ENCODE measurements at places on chromosomes 2 and 18. TPM values are rescaled to one million over a fixed set of nuclear protein-coding genes. Genes with fewer than 3 reads are reported as not detected.

The COL4A4 gene
- 0.13 TPM for polyA plus RNA-seq

The GCKR gene
- polyA plus RNA-seq: 0.13 TPM

The STON1 gene
- 0.37 TPM for polyA plus RNA-seq

The IL36RN gene
- polyA plus RNA-seq: 0.50 TPM

The MTCL1 gene
- polyA plus RNA-seq: 6.9 TPM

The MDH1B gene
- 0.26 TPM for polyA plus RNA-seq

The GAL3ST2 gene
- not detected for polyA plus RNA-seq

The MFSD6 gene
- 3.1 TPM for polyA plus RNA-seq

The CXXC1 gene
- polyA plus RNA-seq: 51.8 TPM

The BOLL gene
- polyA plus RNA-seq: not detected

The UGT1A4 gene
- polyA plus RNA-seq: 0.07 TPM

The MAPK4 gene
- 0.01 TPM for polyA plus RNA-seq

The TGOLN2 gene
- polyA plus RNA-seq: 10.3 TPM

The MSTN gene
- polyA plus RNA-seq: not detected

The GPR155 gene
- polyA plus RNA-seq: 0.68 TPM

The SNORC gene
- 0.63 TPM for polyA plus RNA-seq

The PLA2R1 gene
- polyA plus RNA-seq: 4.5 TPM

The HOXD12 gene
- polyA plus RNA-seq: not detected

The OTX1 gene
- polyA plus RNA-seq: 3.0 TPM

The GALNT3 gene
- 48.7 TPM for polyA plus RNA-seq

The IL36A gene
- polyA plus RNA-seq: not detected

The DNPEP gene
- 55.2 TPM for polyA plus RNA-seq

The OXER1 gene
- polyA plus RNA-seq: 0.04 TPM

All from foreskin keratinocyte (primary cell).